Memory B cell (primary cell): ENCODE measurements at places on chromosomes 16 and 17.

GRCh38 chr16:49477250-49477895 lies 103.8 kb downstream of the C16orf78 start:
- no peak for DNase-seq

DNA sequence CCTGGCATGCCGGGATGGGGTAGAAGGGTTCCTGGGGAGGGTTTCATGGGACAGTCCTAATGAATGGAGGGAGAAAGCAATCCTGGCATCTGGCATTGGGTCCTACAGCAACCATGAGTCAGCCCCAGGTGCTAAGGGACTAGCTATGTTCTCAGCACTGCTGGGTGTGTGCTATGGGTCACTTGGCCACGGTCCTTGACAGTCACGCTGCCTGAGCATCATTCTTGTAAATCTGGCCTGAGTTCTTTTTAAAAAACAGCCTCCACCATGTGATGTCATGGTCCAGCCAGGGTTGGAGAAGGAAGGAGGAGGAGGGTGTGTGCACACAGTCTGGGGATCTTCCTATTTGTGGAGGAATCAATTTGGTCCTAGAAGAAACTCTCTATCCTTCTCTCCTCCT lies 6.2 kb upstream of the RAMP2 start:
- DNase-seq: no peak

DNA sequence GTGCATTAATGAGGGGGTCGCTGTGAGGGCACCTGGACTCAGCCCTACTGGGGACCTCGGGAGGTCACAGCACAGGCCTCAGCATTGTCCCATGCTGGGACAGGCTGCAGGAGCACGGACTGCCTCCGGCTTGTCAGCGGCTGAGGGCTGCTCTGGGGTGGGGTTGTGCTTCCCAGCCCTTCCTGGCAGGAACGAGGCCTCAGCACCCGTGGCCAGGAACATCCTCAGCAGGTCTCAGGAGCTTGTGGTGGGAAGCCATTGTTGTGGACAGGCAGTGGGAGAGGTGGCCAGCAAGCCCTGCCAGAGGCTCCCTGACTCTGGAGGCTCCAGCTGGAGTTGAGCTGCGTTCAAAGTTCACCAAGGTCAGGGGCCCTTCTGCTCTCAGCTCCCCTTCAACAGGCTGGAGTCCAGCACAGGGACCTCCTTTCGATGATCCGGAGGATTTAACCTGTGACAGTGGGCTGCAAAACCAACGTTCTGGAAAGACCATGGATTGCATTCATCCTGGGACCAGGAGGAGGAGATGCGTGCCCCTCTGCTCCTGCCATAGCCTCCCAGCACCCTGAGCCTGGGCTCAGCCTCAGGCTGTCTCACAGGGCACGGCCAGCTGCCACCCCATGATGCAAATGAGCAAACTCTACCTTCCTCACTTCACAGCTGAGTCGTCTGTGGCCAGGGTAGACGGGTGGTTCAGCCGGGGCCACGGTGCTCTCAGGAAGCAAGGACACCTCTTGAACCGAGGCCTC lies 32.6 kb downstream of the FOXL1 start:
- no peak for DNase-seq

GRCh38 chr17:60598001-60598736 lies 1.8 kb upstream of the PPM1D start:
- DNase-seq: no peak

DNA sequence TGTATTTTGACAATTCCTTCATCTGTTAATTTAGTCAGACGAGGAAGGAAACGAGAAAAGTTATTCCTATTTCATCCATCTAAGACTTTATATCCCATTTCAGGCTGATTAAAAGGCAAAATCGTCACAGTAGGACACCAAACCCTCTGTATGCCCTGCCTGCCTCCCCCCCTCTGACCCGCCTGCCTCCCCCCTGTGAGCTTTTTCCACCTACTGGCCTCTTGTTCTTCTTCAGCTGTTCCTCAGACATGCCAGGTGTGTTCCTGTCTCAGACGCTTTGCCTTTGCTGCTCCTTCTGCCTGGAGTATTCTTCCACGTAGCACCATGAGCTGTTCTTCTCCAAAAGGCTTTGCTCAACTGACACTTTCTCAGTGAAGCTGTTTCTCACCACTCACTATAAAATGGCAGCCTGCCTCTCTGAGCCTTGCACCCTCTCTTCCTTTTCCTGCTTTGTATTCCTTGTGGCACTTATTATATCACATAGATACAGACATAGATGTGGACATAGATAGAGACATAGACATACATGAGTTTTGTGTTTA lies 723.4 kb downstream of the MAF start:
- no peak for DNase-seq

GRCh38 chr17:385178-385835 lies 32.7 kb upstream of the RPH3AL start:
- no peak for DNase-seq

DNA sequence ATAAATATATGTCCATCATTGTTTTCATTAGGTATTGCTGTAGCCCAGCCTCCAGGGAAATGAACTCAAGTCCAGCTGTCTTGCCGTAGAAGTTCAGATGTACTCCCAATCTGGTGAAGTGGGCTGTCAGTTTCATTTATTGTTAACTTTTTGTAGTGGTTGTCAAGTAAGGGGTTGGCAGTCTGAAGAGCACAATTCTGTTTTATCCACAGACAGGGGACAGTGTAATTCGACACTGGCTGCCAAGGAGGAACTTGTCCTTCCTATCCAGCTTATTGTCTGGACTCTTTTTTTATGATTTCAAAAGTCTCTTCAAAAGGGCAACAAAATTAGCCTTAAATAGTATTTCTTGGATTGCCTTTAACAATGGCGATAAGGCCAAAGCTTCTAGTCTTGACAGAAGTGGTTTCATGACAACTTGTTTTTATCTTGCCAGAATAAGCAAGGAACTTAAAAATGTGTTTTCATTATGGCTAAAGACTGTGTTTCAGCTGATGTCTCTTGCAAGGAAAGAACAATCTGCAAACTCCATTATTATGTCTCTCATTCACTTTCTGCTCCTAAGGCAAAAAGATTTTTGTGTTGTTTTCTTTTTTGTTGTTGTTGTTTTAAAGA lies 73.9 kb upstream of the TANC2 start:
- DNase-seq: no peak

DNA sequence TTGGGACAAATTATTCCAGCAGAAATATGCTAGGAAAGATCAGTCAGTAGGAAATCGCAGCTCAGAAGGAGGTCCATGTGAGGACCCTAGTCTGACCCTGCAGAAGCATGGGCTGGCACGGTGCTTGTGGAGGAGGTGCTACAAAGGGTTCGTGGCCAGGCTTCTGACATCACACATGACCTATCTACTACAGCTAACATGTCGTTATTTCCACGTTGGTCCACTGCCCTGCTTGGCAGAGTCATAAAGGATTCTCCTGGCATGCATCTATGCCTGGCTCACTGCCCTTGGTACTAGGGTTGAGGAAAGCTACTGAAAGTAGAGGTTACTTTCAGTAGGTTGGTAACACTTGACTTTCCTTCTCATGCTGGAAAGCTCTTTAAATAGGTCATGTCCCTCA lies 118.1 kb upstream of the SHISA6 start:
- DNase-seq: no peak

GRCh38 chr16:10003486-10003885 lies 178.7 kb downstream of the GRIN2A start:
- no peak for DNase-seq

DNA sequence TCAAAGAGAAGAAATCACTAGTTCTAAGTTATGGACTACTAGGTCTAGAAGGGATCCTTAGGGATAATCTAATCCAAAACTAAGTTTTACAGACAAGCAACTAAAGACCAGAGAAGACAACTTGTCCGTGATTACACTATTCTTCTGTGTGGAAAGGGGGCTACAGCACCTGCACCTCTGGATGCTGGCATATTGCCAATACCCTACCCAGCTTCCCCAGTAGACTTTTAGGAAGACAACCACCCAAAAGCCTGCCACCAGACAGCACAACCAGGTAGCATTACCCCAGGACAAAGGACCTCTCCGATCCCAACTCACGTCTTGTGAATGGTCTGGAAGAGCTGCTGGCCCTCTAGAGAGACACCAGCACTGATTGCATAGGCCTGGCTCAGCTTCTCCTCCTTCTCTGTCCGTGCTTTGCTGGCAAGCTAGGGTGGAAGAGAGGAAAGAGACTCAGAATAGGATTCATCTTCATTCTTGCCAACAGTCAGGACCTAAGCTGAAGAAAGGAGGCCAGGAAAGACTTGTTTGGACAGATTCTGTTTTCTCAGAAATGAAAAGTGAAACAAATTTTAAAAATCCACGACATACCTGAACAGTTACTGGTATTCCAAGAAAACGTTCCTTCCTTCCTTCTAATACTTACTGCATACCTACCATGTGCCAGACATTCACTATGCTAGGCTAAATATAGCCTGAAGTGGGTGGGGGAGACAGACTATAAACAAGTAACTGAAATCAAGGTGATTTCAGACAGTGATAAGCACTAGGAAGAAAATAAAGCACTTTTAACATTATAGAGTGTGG lies 25.3 kb upstream of the TMEM101 start:
- DNase-seq: no peak

- no peak for DNase-seq
Measured at GRCh38 chr16:27745348-27745747, 195.4 kb downstream of the KATNIP start.

DNA sequence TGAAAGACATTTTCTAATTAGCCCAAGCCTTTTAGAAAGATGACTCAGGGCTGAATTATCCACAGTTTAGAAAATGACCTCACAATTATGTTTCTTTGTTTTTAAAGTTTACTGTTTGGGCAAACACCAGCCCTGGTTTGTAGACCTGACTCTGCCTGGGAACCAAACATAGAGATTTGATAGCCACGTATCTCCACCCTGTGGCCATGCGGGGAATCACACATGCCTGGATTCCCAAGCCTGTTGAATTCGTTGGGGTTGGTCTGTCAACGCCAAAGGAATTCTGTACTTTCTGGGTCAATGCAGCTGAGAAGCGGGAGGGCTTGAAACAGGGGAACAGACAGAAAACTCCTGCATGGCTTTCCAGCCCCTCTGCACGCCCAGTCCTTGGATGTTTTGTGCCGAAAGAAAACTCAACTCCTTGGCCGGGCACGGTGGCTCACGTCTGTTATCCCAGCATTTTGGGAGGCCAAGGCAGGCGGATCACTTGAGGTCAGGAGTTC lies 26.9 kb downstream of the CD300A start:
- peak; percentile 65 for DNase-seq

GRCh38 chr17:9419932-9420453 lies 155.6 kb downstream of the STX8 start:
- DNase-seq: no peak

DNA sequence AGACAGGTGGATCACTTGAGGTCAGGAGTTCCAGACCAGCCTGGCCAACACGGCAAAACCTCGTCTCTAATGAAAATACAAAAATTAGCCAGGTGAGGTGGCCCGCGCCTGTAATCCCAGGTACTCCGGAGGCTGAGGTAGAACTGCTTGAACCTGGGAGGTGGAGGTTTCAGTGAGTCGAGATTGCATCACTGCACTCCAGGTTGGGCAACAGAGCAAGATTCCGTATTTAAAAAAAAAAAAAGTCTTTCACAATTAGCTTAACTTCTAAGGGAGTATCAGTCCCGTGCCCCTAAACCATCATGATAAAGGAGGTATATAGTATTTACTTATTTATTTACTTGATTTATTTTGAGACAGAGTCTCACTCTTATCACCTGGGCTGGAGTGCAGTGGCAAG lies 3.4 kb upstream of the MEFV start:
- no peak for DNase-seq

DNA sequence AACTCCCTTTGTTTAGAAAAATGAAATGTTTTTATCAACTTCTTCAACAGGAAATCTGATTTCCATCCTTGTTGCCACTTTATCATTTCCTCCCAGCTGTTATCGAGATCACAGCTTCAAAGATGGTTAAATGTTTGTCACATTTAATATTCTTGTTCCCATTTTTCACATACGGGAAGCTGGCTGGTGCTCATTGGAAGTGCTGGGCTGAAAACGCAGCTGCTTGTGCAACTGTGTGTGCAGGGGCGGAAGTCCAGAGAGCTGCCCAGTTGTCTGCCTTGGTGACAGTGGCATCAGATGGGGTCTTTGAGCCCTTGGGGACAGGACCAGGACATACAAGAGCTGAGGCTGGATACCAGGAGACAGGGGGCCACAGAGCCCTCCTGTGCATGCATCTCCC lies 549.2 kb upstream of the CDH11 start:
- DNase-seq: no peak

GRCh38 chr17:32266051-32266388 lies 388 bp downstream of the RHBDL3 start:
- peak; percentile 23 for DNase-seq

GRCh38 chr17:57242148-57242547 lies 14.2 kb upstream of the MSI2 start:
- DNase-seq: no peak

DNA sequence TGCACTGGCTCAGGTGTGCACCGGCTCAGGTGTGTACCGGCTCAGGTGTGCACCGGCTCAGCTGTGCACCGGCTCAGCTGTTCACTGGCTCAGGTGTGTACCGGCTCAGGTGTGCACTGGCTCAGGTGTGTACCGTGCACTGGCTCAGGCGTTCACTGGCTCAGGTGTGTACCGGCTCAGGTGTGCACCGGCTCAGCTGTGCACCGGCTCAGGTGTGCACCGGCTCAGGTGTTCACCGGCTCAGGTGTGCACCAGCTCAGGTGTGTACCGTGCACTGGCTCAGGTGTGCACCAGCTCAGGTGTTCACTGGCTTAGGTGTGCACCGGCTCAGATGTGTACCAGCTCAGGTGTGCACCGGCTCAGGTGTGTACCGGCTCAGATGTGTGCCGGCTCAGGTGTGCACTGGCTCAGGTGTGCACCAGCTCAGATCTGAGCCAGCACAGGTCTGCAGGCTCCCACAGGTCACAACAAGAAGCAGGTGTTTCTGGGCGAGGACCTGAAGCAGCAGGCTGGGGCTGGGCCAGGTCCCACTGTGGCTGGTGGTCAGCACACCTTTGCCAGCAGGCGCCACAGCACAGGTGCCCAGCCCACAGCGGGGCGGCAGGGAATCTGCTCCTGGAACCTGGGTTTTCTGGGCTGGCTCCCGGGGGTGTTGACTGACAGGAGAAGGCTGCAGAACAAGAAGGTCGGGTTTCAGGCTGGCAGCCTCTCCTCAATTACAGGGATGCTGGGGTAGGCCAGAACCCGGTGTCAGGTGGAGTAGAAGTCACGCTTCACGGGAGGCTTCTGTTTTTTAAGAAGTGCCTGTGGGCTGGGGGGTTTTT lies 17.2 kb downstream of the METRNL start:
- DNase-seq: no peak

DNA sequence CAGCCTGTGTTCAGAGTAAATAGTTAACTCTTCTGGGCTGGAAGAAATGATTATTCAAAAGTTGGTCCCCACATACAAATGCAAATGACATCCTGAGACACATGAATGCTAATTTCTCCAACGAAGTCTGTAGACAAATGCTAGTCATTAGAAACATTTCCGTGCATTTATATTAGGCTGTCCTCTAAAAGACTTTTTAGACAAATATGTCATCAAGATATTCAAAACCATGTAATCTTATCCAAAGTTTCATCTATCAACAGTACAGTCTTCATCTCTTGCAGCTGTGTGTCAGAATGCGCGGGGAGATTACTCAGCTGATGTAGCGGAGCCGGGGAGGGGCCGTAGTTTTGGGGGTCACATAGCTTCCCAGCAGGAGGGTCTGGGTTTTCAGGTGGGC lies 33.8 kb upstream of the MAF start:
- no peak for DNase-seq

- DNase-seq: no peak
Measured at GRCh38 chr17:61878520-61878919, 15.2 kb upstream of the BRIP1 start.
